ENCODE measurements at places on chromosomes 7 and 10. TPM values are rescaled to one million over a fixed set of nuclear protein-coding genes. Genes with fewer than 3 reads are reported as not detected.

Gene VAX1
- not detected for total RNA-seq

Gene HMX3
- total RNA-seq = not detected

Gene SPDYE2B
- not detected for total RNA-seq

Gene POLR2J2
- total RNA-seq = 2.8 TPM

Gene DGKI
- total RNA-seq = 5.2 TPM

Gene ZDHHC6
- 19.5 TPM for total RNA-seq

Gene SPDYE5
- total RNA-seq = not detected

Gene NKX1-2
- total RNA-seq = not detected

Gene AGBL3
- total RNA-seq = 0.11 TPM

Gene AOC1
- not detected for total RNA-seq

Gene HOXA9
- not detected for total RNA-seq

Gene STOX1
- 0.22 TPM for total RNA-seq

Gene SPDYE9
- not detected for total RNA-seq

Gene MOGAT3
- total RNA-seq = not detected

Gene GPR37
- total RNA-seq = 2.0 TPM

Gene EXOC4
- total RNA-seq = 65.6 TPM
